ENCODE measurements at places on chromosomes 13 and 19.

DNA sequence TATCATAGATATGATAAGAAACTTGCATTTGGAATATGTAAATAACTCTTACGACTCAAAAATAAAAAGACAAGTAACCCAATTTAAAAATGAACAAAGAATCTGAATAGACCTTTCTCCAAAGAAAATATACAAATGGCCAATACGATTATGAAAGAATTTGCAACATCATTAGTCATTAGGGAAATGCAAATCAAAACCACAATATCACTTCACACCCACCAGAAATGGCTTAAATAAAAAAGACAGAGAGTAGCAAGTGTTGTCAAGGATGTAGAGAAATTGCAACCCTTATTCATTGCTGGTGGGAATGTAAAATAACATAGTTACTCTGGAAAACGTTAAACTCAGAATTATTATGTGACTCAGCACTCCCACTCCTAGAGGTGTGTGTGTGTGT lies 226.6 kb upstream of the MAB21L1 start:
- DNase-seq: no peak

DNA sequence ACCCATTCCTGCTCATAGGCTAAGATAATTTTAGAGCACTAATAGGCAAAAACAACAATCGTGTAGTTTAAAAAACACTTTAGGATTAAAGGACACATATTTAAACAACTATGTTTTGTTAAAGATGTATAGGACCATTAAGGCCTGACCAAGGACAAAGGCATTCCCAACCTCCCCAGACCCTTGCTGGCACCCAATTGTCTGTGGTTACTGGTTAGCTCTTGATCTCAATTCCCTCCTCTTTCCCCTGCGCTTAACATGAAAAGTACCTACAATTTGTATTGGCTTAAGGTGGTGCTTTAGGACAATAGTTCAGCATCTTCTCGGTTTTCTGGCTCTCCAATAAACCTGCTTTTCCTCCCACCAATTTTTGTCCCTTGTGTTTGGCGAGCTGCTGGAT lies 51.0 kb downstream of the TEX26 start:
- DNase-seq: no peak

GRCh38 chr13:89923736-89924135 lies 1423.8 kb upstream of the MIR17HG start:
- no peak for DNase-seq

GRCh38 chr13:39379667-39380655 lies 223.0 kb downstream of the LHFPL6 start:
- no peak for DNase-seq

DNA sequence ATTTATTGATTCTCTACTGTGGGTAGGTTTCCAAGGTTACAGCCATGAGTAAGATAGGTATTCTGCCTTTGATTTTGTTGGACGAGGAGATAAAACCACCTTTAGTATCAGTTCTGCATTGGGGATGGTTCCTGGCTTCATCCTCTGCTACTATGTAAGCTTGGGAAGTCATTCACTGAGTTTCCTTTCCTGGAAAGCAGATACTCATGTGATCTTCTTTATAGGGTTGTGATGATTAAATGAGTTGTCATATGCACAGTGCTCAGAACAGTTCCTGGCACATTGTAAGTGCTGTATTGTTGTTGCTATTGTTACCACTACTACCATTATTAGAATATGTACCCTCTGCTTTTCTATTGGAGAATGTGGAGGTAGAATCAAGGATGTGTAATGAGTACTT lies 13.1 kb upstream of the WTIP start:
- no peak for DNase-seq

DNA sequence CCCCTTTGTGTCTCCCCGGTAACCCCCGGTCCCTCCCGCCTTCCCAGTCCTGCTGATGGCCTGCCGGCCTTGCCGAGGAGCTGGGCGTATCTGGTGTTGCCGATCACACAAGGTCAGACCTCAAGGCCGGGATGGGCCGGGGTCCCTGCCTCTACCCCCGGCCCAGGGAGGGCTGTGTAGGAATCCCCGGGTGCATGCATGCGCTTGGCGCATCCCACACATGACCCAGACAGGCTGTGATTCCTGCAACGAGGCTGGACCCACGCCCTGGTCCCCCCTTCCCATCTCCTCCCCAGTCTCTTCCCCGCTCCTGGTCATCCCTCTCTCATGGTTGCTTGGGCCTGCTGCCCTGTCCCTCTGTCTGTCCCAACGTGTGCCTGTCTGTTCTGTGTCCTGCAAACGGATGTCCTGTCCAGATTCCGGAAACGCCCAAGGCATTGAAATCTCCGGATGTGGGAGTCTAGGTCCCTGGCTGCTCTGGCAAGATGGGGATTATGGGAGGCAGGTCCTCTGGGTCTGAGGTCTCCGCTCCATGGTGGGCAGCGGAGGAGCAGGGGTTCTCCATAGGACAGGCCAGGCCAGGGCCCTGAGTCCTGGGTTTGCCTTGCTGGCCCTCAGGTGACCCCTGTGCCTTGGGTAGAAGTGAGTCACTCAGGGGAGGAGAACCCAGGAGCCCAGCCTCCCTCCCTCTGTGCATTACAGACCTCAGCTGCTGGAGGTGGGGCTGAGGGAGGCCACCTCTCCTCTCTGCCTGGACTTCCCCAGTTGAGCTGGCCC lies 1.6 kb downstream of the PKN1 start:
- DNase-seq: no peak

DNA sequence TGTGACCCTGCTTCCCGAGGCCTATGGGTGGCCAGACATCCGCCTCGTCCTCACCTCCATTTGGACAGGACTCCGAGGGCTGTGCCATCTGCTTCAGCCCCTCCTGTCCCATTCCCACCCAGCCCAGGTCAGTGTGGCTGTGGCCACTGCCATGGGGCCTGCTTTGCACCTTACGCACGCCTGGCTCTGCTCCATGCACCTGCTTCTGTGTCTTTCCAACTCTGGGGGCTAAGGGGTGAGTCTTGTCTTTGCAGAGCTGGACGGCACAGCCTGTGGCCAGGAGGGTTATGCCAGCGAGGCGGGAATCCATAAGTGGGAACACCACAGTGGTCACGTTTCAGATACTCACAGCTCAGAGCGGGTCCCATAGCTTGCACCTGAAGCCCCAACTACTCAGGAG lies 5.2 kb upstream of the ZNF554 start:
- no peak for DNase-seq

DNA sequence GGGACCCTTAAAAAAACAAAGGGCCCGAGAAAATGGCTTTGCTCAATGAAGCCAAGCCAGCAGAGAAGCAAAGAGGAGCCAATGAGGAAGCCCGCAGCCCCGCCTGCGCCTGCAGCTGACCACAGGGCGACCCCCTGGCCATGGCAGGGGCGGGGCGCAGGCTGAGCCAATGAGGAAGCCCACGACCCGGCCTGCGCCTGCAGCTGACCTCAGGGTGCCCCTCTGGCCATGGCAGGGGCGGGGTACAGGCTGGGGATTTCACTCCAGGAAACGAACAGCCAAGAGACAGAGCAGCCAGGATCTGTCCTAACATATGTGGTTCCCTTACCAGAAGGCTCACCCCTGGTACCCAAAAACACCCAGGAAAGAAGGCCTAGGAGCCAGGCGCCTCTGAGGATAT lies 101.4 kb downstream of the STK24 start:
- DNase-seq: no peak

GRCh38 chr13:33251131-33251661 lies 34.4 kb downstream of the STARD13 start:
- peak; percentile 70 for DNase-seq

- peak; percentile 31 for DNase-seq
These were observed 1.9 kb downstream of the TEX26 start for GRCh38 chr13:30934381-30934780.

DNA sequence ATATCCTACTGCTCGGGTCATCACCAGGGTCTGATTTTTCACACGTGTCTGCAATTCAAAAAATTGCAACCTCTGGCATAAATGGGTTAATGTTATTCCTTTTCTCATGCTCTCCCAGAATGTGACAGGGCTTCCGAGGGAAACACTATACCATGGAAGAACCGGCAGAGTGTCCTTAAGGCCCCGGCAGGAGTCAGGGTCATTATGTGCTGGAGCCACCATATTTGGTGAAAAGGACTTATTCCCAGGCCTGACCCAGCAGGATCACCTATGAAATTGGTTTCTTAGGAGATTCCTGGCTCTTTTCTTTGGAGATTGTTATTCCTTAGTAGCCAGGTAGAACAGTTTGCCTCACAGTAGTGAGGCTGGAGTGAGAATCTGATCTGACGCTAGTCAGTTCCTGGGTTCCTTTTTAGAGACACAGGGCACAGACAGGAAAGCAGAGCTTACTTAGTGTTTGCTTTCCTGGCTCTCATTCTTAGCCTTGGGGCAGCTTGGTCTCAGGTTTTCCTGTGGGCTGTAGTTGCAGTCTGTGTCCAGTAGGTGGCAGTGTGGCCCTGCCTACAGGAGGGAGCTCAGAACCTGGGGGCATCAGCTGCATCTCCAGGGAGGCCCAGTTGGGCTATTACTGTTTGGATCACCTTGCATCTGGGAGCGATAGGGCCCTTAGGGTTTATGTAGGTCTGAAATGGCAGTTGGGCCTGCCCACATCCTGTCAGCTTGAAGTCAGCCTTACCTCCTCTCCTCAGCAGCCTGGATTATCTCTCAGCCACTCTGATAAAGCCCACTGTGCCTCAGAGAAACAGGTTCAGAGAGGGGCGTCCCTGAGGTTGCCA lies 12.4 kb downstream of the SNRNP70 start:
- peak; percentile 85 for DNase-seq

DNA sequence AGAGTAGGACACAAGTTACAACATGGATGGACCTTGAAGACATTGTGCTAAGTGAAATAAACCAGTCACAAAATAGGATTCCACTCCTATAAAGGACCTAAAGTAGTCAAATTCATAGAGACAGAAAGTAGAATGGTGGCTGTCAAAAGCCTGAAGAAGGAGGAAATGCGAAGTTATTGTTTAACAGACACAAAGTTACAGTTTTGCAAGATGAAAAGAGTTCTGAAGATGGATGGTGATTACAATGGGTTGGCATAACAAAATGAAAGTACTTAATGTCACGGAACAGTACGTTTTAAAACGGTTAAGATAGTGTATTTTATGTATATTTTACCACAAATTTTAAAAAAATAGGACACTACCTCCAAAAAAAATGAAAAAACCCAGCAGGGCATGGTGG lies 34.8 kb downstream of the FOXO1 start:
- DNase-seq: no peak

DNA sequence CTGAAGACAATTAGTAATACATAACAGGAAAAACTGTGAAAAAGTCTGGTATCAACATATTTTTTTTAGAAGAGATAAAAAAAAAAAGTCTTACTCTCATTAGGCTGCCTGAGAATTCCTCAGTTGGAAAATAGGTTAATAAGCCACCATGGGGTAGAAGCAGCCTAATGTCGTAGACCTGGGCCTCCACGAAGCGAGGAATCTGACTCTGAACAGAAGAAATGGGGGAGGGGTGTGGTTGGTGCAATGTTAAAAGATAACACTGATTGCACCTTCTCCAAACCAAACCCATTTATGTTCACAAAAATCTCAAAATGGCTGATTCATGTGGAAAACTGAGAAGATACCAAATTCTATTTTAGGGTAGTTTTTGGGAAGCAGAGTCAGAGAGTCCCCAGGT lies 62.4 kb downstream of the MPHOSPH8 start:
- DNase-seq: no peak

DNA sequence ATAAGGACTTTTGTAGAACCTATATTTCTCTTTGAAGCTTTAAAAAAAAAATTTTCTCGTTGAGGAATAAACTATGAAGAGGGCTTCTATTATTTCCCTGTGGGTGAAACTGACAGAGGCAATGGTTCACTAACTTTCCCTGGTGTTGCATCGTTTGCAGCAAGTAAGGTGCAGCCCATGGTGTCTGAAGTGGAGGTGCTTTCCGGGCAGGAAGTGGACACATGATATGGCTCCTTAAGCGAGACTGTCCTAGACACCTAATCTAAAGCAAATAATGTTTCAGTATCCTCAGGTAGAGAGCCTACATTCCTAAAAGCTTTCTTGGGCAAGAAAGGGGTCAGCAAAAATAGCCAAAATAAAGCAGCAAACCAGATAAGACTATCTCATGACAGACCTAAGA lies 437.6 kb upstream of the ARGLU1 start:
- DNase-seq: no peak

- peak; percentile 80 for DNase-seq
These were observed 6.8 kb downstream of the RPS11 start for GRCh38 chr19:49502866-49503581.

GRCh38 chr13:85665286-85665685 lies 133.9 kb downstream of the SLITRK6 start:
- DNase-seq: peak; percentile 82

DNA sequence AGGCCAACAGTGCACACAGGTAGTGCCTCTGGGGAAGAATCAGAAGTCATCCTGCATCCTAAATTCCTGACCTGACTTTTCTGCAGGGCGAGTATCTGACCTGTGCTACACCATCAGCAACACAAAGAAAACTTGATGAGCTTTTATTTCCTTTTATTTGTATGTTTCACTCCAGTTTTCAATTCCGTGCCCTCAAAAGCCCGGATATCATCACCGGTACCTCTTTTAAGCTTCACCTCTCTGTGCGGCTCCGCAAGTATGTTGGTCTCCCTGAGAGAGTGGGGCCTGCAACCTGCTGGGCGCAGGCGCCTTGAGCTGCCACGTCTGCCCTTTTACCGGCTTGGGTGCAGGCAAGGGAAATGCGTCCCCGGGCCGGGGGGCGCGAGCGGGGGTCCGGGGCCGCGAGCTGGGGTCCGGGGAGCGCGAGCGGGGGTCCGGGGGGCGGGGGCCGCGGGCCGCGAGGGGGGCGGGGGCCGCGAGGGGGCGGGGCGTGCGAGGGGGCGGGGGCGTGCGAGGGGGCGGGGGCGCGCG lies 4.3 kb upstream of the DUXA start:
- peak; percentile 62 for DNase-seq

DNA sequence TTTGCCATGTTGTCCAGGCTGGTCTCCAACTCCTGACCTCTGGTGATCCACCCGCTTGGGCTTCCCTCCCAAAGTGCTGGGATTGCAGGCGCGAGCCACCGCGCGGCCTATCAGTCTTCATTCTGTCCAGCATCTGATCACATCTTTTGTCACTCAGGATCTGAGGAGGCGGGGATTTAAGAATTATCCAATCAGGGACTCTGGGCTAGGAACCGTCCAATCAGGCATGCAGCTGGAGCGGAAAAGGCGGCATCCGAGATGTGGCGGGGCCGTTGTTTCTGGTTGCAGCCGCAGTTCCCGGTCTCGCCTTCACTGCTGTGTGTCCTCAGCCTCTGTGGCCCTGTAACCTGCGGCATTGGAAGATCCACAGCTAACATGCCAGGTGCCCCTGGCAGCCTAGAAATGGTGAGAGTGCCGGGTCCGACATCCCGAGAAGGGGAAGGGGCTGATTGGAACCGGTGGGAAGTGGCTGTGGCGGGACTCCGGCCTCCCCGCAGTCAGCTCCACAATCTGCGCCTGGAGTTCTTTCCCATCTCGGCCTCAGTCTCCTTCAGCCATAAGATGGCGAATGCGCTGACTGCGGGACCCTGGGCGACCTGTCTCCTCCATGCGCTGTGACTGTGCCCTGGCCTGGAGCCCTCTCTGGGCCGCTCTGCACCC lies at the start of gene ZNF729:
Gene ZNF729, plus strand, starts transcription at position 291 of the 660 bp plus-strand sequence. Its CDS starts 85 bp downstream, at position 376.
- peak; percentile 5 for DNase-seq
